ENCODE measurements at places on chromosomes 5 and 9. TPM values are rescaled to one million over a fixed set of nuclear protein-coding genes. Genes with fewer than 3 reads are reported as not detected.

- no peaks in the 10 kb centered on the region for H3K4me1 ChIP-seq
- no peaks in the 10 kb centered on the region for H3K36me3 ChIP-seq
- DNase-seq = no peak
- no peaks in the 10 kb centered on the region for H3K27me3 ChIP-seq
- no peak overlapping the region for H3K27ac ChIP-seq
These were observed 205.5 kb downstream of the TMC1 start for GRCh38 chr9:72726947-72727346.

DNA sequence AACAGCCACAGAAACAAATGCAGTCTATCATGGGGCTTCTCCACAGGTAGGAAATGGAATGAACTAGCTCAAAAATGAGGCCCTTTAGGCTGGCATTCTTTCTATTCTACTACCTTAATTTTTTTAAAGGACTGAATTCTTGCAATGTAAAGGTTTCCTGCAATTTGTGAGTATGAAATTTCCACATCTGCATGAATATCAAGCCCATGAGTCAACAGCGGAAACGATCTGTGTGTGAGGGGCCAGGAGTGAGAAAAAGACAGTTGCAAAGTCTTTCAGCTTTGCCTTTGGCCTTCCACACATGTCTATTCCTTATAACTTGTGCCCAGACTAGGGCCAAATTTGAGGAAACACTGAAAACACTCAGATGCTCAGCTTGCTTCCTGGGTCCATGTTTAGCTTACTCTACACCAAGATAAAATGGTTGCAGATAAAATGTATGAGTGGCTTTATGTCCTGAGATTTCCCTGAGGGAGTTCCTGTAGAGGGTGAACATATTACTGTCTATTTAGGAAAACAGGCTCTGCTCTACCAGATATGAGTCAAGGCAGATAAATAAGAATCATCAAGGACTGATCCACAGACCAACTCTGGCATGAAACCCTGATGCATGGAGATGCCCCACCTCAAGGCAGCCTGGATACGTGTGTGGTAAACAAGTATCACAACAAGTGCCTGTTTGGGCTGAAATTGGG, 46.5 kb downstream of the RETREG1 start:
- DNase-seq = no peak
- no peaks in the 10 kb centered on the region for H3K36me3 ChIP-seq
- H3K4me1 ChIP-seq = peaks cover 6% of the 10 kb centered on the region
- H3K4me3 ChIP-seq = no peak overlapping the region

- H3K4me3 ChIP-seq = no peak overlapping the region
- H3K36me3 ChIP-seq = no peaks in the 10 kb centered on the region
- peak; percentile 34 for DNase-seq
- H3K27ac ChIP-seq = peak overlapping the region; percentile 45
These were observed 421.7 kb downstream of the SPATA31D1 start for GRCh38 chr9:82410306-82410705.

DNA sequence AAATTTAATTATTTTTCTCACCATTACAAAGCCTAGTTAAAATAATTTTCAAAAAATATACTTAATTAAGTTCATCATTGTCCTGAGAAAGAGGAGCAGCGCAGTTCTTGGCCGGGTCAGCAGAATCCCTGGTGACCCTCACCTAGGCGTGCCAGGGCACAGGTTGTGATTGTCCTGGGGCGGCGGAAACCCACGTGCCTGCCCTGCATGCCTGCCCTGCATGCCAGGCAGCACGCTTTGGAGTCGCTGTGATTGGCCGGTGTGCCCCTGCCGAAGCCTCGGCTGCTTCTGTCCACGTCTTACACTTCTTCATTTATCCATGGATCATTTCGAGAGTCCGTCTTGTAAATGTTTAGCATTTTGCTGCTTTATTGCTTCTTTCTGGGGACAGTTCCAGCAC, 25.6 kb downstream of the SLC12A2 start:
- no peaks in the 10 kb centered on the region for H3K36me3 ChIP-seq
- no peak overlapping the region for H3K4me3 ChIP-seq
- DNase-seq = no peak
- H3K27ac ChIP-seq = no peak overlapping the region
- H3K27me3 ChIP-seq = no peaks in the 10 kb centered on the region
- H3K4me1 ChIP-seq = no peaks in the 10 kb centered on the region

DNA sequence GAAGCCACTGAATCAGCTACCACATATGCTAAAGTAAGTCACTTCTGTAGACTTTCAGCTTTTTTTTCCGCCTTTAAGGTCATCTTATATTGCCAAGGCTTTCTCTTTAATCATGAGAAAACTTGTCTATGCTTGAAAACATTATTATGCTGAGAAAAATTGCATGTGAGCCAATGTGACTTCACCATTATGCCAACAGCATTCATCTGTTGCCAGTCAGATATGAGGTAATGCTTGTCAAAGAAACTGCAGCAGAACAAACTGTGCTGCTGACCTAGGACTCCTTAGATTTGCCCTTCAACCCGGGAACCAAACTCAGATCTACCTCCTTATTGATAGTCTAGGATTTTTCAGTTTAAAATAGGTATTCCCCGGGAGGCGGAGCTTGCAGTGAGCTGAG, 34.3 kb downstream of the SLC44A1 start:
- H3K4me3 ChIP-seq = no peak overlapping the region
- H3K36me3 ChIP-seq = no peaks in the 10 kb centered on the region
- H3K27me3 ChIP-seq = no peaks in the 10 kb centered on the region

GRCh38 chr9:120161776-120162175, 418.2 kb downstream of the CDK5RAP2 start:
- H3K27ac ChIP-seq = no peak overlapping the region
- H3K4me3 ChIP-seq = no peak overlapping the region
- no peaks in the 10 kb centered on the region for H3K27me3 ChIP-seq
- DNase-seq = no peak

CBY3 gene
- not detected for total RNA-seq

SLC22A4 gene
- total RNA-seq = 1.4 TPM

SYNPO gene
- total RNA-seq = 8.4 TPM

PAX5 gene
- total RNA-seq = not detected

HSD17B4 gene
- total RNA-seq = 236 TPM

DNA sequence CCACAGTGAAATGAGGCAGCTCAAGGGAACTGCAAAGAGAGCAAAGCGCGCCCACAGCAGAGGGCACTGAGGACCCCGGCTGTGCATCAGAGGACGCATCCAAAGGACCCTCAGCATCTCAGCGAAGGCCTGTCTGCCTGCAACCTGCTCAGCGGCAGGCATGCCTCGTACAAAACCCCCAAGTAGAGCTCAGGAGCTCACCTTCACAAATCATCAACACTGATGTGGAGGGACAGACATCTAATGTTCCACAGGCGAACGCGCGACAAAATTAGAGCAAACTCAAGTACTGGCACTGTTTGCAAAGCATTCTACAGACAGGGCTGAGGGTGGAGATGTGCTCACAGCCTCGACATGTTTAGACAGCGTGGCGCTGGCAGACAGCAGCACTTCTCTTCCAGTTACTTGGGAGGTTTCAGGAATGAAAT, 81.0 kb downstream of the DCP2 start:
- H3K27me3 ChIP-seq = no peaks in the 10 kb centered on the region
- H3K27ac ChIP-seq = no peak overlapping the region
- no peak overlapping the region for H3K4me3 ChIP-seq
- no peak for DNase-seq

- H3K36me3 ChIP-seq = no peaks in the 10 kb centered on the region
- H3K4me3 ChIP-seq = no peak overlapping the region
- DNase-seq = no peak
- H3K4me1 ChIP-seq = no peaks in the 10 kb centered on the region
- H3K27ac ChIP-seq = no peak overlapping the region
These were observed 48.5 kb downstream of the GDNF start for GRCh38 chr5:37791321-37791720.

GRCh38 chr5:81819556-81820317, 68.8 kb upstream of the SSBP2 start:
- no peak overlapping the region for H3K27ac ChIP-seq
- H3K27me3 ChIP-seq = no peaks in the 10 kb centered on the region
- no peaks in the 10 kb centered on the region for H3K36me3 ChIP-seq
- no peak overlapping the region for H3K4me3 ChIP-seq
- no peaks in the 10 kb centered on the region for H3K4me1 ChIP-seq

SLC36A2 gene
- total RNA-seq = not detected
